ENCODE measurements at places on chromosomes 2 and 18. TPM values are rescaled to one million over a fixed set of nuclear protein-coding genes. Genes with fewer than 3 reads are reported as not detected.

The FAM124B gene
- polyA plus RNA-seq = 2.9 TPM

The FANCL gene
- polyA plus RNA-seq = 97.8 TPM

The COPS7B gene
- 44.9 TPM for polyA plus RNA-seq

The TRIB2 gene
- polyA plus RNA-seq = 34.9 TPM

The SERPINB3 gene
- 0.33 TPM for polyA plus RNA-seq

The ALK gene
- polyA plus RNA-seq = not detected

The ARHGAP15 gene
- polyA plus RNA-seq = not detected

The DSG4 gene
- polyA plus RNA-seq = not detected

The ASB18 gene
- not detected for polyA plus RNA-seq

The SERPINB13 gene
- not detected for polyA plus RNA-seq

The PRADC1 gene
- 6.8 TPM for polyA plus RNA-seq

All from GM23338 (cell line).